Activated gamma-delta T cell treated with Interleukin-2 at 50 U/mL for 16 hours (primary cell): ENCODE measurements at places on chromosomes 7 and 10.

GRCh38 chr10:59904426-59905065 lies 1.8 kb downstream of the CCDC6 start:
- DNase-seq, result no peak

DNA sequence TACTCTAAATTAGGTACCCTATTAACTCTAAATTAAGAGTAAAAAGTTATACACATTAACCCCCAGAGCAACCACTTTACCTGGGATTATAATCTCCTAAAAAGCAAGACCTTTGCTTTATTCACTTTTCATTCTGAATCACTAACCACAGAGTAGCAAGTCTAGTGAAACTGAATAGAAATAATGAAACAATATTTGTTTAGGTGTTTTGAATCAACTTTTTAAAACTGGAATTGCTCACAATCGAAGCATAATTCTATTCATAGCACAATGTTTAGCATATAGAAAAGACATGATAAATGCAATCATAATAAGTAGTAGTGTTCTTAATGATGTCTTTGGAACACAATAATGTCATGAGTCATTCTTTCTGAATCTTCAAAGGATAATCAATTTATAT lies 37.0 kb upstream of the CASD1 start:
- DNase-seq, result no peak

DNA sequence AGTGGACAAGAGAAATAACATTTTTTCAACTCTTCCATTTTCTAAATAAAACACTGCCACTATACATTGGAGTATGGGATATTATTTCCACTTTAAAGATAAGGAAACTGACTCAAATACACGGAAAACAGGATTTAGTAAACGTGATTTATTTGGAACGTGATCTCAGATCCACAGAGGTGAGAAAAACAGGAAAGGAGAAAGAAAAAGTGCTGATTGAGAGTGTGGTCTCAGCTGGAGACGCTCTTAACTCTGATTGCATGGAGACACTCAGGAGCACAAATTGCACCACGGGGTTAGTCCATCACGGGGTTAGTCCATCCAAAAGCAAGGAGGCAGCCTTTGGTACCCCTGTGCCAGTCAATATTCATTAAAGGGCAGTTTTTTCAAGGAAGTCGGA lies 142.5 kb downstream of the GNAT3 start:
- DNase-seq, result no peak

GRCh38 chr7:105205592-105206237 lies 183.0 kb downstream of the SRPK2 start:
- DNase-seq, result no peak

DNA sequence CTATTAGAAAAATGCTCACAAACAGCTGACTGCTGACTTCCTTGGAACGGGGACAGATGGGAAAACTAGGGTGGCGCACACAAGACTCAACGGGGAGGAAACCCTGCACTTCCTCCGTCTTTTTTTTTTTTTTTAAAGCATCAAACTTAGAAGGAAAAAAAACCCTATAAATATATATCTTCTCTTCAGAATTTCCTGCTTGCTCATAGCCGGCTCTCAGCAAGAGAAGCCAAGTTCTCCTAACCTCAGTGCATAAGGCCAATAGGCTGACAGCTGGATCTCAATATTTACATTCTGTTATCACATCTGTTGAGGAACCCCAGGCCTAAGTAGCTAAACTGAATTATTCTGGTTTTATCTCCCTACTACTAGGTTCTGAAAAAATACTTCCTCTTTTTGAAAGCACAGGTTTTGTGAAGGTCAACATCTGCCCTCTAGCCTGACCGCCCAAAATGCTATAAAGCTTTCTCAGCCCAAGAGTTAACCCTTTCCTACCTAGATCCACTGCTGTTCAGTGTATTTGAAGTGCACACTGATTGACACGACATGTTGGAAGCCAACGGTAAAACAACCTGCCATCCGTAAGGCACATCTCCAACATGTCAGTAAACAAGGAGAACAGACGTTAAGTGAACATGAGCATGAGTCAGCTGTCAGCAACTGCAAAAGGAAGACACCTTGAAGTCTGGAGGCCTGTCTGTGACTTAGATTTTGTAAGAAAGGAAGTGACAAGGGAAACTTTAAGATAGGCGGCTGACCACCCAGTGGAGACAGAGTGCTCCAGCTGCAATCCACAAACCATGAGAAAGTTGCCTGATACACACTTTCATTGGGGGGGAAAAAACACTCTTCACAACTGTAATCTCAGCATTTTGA lies 83.8 kb downstream of the EBLN1 start:
- no peak for DNase-seq

DNA sequence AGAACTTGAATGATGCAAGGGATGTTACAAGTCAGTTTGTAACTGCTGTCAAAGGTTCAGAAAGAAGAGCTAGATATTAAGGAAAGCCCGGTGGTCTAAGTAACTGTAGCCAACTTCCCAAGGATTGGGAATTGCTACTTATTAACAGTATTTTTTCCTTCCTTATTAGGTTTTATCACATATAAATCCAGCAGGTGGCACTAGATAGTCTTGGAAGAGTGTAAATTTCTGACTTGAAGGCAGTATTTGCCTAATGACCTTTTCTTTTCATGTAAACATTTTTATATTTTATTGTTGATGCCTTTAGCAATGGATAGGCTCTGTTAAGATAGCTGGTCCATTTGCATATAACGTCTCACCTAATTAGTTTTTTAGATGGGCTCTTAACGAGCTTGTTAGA lies 51.2 kb downstream of the ANLN start:
- no peak for DNase-seq

GRCh38 chr10:133243593-133243992 lies 5.9 kb downstream of the VENTX start:
- DNase-seq, result no peak
